IPS-NIHi11 (cell line): ENCODE measurements at places on chromosomes 5 and 9.
A peak's percentile ranks its signal among the peaks of the same experiment; 100 is the strongest.

- peak; percentile 35 for DNase-seq
Observed at GRCh38 chr5:126100767-126101166, 322.4 kb upstream of the GRAMD2B start.

DNA sequence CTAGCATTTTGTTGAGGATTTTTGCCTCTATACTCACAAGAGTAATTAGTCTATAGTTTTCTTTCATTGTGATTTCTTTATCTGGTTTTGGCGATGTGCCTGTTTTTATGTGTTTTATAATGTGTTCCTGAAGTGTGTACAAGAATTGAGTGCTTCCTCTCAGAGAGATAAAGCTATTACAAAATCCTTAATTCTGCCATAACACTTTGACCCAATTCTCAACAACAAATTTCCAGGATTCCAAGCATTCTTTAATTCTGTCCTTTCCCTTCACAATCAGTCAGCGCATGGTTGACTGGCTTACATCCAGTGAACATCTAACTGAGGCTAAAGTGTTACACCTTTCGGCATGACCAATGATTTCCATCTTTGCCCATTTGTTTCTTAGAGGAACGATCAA lies 282.9 kb upstream of the MVB12B start:
- DNase-seq = no peak

DNA sequence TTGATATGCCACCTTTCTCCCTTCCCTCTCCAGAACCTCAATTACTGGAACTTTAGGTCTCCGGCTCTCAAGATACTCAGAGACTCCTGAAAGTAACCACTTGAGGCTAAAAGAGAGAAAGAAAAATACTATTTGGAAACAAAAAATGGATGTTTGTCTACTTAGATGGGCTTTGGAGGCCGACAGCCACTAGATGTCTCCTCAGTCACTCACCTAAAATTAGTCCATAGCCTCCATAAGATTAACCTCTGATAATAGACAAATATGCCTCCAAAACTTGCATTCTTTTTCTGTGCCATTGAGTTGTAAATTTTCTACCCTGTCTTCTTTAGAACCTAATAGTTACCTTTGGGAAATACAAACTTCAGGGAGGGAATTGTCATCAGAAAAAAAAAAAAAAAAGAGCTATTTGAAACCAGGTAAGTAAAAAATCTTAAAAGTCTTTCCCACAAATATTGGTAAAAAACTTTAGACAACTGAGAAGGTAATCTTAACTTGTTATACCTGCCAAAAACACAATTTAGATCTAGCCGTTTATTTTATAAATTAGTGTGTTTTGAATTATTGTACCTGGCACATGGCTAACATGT lies 11.2 kb upstream of the PCDH1 start:
- DNase-seq = no peak

DNA sequence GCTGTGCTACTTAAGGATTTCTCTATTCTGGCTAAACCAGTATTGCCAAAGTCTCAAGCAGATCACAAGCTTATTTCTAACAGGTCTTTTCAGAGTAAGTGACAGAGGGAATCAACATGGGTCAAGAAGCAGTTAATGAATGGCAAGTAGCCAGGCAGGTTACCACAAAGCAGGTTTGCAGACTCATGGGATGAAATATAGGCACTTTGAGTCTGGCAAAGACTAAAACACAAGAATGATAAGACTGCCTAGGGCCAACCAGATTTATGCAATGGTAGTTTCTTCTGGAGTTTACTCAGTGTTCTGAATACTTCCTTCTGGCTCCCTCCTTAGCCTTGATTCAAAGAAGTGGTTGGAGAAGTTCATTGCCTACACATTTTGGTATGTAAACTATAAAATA lies 3.6 kb downstream of the HMGCS1 start:
- no peak for DNase-seq

DNA sequence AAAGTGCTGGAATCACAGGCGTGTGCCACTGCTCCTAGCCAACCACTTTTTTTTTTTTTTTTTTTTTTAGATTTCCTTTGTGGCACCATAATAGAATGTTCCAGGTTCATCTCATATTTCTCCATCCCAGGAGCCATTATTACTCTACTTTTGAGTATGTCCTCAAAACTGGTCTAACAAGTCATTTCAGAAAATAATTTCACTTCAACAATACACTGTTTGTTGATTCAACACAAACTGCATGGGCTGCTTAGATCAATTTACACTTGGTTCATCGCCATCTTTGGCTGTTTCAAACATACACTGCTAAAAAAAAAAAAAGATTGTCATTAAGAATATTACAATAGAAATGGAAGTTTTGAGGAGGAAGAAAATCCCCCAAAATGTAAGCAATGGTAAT lies 57.9 kb downstream of the CSNK1A1 start:
- no peak for DNase-seq

- DNase-seq = no peak
Observed at GRCh38 chr9:125986966-125987365, 239.8 kb downstream of the PBX3 start.

GRCh38 chr5:181219262-181220177 lies 3.6 kb upstream of the TRIM41 start:
- no peak for DNase-seq

GRCh38 chr9:127307802-127308201 lies 43.2 kb downstream of the GARNL3 start:
- no peak for DNase-seq

DNA sequence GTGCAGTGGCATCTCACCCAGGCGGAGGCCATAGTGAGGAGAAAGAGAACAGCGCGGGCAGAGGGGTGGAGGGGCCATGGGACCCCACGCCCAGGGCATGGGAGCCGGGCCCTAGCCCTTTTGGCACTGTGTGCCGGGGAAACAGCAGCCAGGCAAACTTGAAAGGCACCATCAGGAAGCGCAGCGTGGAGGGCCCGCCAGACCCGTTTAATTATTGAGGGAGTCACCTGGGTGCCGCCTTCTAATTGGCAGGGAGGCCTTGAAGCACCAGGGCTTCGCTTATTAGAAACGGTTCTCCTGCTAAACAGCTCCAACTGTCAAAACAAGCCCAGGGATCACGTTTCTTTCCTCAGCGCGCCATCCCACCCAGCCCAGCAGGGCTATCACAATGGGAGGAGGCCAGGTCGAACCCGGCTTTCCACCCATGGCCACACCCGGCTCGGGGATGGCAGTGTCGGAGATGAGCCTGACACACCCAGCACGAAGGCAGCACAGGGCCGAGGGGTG lies 104.6 kb upstream of the SARDH start:
- DNase-seq = no peak

GRCh38 chr5:122077366-122078115 lies 518 bp downstream of the LOX start:
- peak; percentile 58 for DNase-seq

DNA sequence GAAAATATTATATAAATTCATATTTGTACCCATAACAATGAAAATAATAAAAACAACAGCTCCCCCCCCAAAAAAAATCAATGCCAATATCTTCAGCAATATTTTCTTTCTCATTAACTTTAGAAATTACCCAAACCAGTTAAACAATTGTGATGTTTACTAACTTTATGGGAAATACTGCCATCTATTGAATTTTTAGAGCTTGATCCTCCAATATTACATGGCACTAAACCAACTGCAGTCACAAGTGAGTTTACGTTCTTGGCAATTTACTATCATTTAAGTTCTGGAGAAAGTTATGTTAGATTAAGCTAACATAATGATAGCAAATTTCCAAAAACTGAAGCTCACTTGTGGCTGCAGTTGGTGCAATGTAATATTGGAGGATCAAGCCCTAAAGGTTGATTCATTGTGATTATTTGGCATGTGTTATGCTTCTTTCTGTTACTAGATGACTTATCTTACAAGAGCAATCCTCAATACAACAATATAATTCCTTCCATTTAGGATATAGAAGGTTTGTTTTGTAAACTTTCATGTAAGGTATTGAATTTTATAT lies 379.5 kb downstream of the CDH18 start:
- DNase-seq = peak; percentile 10

- DNase-seq = no peak
Observed at GRCh38 chr5:178227138-178227659, 5.4 kb downstream of the PHYKPL start.

GRCh38 chr5:17343675-17344074 lies 126.2 kb downstream of the BASP1 start:
- no peak for DNase-seq

DNA sequence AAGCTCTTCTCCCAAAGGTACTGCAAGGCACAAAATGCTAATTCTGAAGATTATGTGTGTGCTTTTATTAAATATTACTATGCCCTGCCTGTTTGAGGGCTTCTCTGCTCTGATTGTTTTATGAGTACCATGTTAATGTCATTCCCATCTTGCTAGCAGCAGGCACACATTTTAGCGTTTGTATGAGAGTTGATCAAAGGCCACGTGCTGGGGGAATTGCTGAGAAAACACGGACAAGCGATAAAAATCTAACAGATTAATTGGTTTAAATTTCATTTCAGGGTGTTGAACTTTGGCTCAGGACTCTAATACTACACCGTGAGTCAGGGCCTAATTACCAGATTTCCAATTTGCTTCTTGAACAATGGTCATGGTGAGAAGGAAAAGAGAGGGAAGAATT lies 298.4 kb downstream of the EBF1 start:
- DNase-seq = no peak

GRCh38 chr5:156920042-156920860 lies 42.8 kb downstream of the TIMD4 start:
- DNase-seq = no peak

DNA sequence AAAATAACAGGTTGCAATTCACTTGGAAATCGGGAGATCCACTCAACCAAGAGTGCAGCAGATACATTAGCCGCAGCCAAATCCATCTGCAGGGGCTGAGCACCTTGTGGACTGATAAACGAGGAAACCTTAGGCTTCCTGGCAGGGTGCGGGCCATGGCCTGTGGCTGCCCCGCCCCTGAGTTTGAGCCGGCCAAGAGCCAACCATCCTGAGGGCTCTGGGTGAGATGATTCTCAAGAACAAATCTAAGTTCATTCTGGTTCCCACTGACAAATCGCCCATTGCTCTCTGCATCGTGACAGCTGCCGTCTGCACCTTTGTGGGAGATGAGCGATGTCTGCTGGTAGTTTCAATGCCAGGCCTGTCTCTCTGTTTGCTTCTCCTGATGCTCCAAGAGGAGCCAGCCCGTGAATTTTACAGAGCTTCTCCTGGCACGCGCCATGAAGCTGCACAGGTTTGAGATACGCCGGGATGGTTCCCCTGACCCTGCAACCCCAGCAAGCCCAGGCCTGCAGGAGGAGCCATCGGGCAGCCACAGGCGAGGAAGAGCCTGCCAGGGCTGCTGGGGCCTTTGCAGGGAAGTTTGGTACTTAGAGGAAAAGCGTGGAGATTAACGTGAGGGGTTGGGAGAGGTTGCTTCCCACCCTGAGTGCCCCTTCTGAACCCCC lies 154.0 kb downstream of the OLFM1 start:
- DNase-seq = peak; percentile 68

- DNase-seq = no peak
Observed at GRCh38 chr5:103943230-103943629, 380.6 kb upstream of the NUDT12 start.

GRCh38 chr9:135941288-135941995 lies 19.7 kb downstream of the UBAC1 start:
- no peak for DNase-seq

GRCh38 chr5:133392448-133392847 lies 219.9 kb downstream of the FSTL4 start:
- no peak for DNase-seq

GRCh38 chr5:98773464-98774191 lies at the start of gene RGMB:
RGMB (plus strand) TSS chr5:98773663; CDS start chr5:98774071, 408 bp downstream.
- peak; percentile 95 for DNase-seq

DNA sequence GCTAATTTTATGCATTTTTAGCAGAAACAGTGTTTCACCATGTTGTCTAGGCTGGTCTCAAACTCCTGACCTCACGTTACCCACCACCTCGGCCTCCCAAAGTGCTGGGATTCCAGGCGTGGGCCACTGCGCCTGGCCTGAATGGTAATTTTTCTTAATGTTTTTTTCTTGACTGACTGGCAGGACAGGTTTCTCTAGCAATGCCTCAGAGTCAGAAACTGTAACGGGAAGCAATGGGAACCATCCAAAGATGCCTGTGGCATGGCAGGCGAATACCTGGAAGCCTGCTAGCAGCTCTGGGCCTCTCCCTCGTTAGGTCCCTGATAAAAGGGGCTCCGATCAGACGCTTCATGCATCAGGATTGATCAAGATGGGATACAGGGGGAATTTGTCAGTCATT lies 639.2 kb downstream of the NR2F1-AS1 start:
- DNase-seq = no peak

GRCh38 chr9:115300874-115301273 lies 182.9 kb upstream of the TNC start:
- no peak for DNase-seq

DNA sequence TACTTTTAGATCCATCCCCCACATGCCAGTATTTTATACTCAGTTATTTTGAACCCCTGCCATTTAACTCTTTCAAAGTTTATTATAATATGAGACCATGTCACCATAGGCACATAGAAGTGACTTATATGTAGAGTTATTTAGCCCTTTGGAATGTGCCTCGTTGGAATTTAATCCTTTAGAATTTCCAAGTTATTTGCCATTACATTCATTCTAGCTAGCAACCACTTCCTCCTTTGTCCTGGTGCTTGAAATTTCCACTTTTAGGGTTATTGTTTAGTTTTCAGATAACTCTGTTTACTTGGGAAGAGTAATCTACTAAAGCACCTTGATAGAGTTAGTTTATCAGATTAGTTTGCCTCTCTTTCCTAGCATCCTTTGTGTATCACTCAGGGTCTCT lies 82.8 kb upstream of the TLE1 start:
- DNase-seq = no peak
